Stimulated activated CD8-positive, alpha-beta memory T cell treated with anti-CD3 and anti-CD28 coated beads, Interleukin-12 subunit alpha, Interleukin-12 subunit beta, amount 100 ng/mL, for 4 hours (primary cell): ENCODE measurements at places on chromosomes 3 and 15.

GRCh38 chr15:67670647-67671305 lies 128.3 kb downstream of the MAP2K5 start:
- DNase-seq = no peak

GRCh38 chr3:99891610-99892285 lies 74.1 kb downstream of the CMSS1 start:
- DNase-seq = no peak

- no peak for DNase-seq
Observed at GRCh38 chr3:11555211-11555782, 88.4 kb downstream of the VGLL4 start.

DNA sequence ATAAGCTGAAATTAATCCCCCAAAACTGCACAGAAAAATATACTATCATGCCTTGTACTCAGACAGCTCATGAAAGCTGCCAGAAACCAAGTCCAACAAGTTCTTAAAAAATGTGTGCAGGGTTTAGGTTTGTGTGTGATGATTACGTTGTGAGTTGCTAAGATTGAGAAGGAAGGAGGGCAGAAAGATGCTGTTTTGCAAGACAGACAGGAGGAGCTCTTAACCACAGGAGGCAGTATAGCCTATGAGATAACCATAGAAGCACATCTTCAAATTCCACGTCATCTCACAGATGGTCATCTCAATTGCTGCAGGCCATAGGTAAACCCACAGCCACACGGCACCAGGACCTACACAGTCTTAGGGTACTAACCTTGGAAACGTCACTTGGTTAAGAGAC lies 191.9 kb downstream of the STT3B start:
- no peak for DNase-seq

- DNase-seq = no peak
Observed at GRCh38 chr15:80822256-80822655, 43.1 kb downstream of the CEMIP start.

DNA sequence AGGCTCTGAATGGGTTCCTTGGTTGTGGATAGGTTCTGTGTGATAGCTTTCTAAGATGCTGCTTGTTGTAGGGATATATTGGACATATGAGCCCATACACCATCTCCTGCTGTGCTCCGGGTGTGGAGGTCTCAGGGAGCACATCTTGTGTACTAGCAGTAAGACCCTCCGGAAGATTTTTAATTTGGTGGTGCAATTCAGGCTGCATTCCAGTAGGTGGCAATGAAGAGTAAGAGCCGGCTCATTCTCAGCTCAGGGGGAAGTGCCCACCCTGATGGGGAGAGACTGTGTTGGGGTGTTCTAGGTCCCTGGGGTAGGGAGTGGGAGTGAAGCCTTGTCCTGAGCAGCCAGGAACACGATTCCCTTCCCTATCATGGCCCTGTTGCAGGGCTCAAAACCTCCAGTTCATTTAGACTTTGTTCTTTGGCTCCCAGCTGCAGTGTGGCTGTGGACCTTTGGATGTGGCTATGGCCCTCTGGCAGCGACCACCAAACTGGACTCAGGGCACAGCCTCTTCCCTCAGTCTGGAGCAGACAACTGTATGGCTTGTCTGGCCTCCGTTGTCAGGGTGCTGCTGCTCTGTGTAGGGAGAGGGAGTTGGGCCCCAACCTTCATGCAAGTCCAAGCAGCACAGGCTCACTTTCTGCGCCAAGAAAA lies 104.7 kb downstream of the UNC13C start:
- no peak for DNase-seq

DNA sequence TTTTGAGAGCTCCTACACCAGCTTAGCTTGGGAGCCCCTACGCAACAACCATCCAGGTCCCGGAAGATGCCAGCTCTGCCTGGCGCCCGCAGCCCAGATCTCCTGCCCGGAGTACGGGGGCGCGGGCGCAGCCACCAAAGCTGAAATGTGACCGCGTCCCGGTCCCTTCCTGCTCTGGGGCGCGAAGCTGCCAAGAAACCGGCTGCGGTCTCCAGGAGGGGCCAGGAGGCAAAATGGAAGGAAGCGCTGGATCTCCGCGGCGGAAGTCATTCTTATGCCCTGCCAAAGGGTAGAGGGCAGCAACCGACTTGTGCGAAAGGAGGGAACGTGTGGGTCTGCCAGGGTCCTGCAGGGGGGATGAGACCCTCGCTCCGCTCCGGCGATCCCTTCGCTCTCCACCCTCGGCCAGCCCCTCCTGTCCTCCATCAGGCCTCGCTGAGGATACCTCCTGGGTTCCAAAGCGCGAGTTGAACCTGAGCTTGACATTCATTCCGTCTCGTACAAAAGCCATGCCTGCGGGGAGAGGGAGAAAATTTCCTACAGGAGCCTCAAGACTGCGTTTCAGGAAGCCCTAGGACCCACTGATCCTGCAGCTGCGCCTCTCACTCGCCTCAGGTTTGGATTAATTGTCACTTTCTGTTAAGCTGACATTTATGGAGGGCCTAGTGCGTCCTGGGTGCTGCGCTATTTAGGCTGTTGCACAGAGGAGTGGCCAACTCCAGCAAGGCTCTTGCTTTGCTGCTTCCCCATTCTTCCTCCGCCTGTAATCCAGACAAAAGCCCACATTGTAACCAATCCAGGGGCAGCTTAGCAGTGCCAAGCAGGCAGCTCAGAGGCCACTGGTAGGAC lies 98.3 kb upstream of the VGLL3 start:
- no peak for DNase-seq

DNA sequence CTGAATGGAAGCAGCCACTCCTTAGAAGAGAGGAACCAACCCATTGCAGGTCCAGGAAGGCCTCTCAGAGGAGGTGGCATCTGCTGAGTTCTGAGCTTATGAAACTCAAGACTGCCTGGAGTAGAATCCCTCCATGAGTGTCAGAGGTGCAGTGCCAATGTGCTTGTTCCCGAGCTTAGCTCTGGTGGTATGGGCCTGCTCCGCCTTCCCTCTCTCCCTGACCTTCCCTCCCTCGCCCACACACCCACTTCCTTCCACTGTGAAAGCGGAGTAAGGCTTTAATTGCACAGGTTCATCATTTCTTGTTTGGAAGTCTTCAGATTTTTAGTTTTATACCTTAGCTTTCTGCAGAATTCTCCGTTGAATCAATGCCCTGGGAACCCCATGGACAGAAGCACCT lies 208.0 kb upstream of the BHLHE40 start:
- no peak for DNase-seq

DNA sequence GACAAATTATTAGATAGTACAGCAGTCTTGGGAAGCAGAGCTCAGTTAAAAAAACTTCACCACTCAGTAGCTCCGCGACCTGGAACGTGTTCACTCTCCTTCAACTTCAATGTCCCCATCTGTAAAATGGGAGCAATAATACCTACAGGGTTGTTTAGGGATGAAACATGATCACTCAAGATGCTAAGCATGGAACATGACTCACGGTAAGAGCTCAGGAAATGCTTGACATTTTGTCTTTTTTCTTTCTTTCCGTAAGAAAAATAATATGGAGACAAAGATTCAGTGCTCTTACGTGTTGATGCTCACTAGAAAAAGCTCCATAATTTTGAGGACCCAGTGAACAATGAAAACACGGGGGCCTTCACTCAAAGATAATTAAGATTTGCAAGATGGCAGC lies 606.7 kb upstream of the MDFIC2 start:
- DNase-seq = no peak

GRCh38 chr3:134404366-134404885 lies 30.2 kb upstream of the AMOTL2 start:
- no peak for DNase-seq

DNA sequence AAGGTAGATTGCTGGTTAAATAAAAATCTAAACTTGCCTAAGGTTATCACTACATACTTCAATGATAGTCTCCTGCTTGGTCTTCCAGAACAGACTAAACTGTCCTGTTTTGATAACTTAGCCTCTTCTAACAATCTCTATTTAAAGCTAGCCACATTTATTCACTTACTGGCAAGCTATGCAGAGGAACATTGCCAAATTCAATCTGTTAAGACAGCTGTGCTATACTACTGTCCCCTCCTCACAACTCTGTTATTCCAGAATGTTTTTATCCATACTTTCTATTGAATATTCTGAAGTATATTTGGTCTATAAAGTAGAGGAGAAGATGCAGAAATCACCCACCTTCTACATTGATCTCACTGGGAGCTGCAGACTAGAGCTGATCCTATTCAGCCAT lies 594.0 kb upstream of the CCDC54 start:
- no peak for DNase-seq

DNA sequence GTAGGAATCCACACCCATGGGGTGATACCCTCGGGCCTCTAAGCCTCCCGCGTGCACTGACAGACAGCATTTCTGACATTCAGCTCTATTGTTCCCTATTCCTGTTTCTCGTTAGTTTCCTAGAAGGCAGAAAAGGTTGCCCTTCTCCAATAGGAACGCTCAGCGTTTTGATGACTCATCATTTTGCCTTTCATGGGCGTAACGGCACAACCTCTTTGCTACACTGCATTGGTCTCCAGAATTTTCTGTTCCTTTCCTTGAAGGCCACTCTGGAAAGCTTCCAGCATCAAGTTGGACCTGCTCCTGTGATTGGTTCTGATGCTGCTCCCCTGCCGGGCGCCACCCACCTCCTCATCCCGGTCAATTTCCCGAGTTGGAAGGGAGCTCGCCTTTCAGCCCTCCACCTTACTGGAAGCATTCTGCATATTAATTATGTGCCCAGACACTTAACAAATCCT lies 13.0 kb upstream of the TNK2 start:
- DNase-seq = no peak

- no peak for DNase-seq
Observed at GRCh38 chr3:64214381-64215018, 10.8 kb downstream of the PRICKLE2 start.

DNA sequence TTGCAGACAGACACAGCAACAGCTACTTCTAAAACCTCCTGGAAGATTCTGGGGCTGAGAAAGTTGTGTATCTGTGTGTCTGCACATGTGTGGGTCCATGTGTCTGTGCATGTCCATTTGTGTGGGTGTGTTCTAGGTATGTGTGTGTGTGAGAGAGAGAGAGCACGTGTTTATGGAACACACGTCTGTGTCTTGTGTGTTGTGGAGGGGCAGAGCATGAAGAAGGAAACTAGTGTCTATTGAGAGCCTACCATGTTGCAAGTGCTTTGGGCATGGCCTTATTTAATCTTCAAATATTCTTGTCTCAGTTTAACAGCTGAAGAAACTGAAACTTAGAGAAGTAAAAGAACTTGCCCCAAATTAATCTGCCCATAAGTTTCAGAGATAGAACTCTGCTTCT lies 327.5 kb downstream of the UACA start:
- no peak for DNase-seq

- no peak for DNase-seq
Observed at GRCh38 chr3:159583662-159584061, 405.0 kb upstream of the IL12A start.
